Stimulated activated CD8-positive, alpha-beta memory T cell treated with anti-CD3 and anti-CD28 coated beads, Interleukin-2, amount 100 ng/mL, for 48 hours (primary cell): ENCODE measurements at places on chromosomes 2 and 18.

DNA sequence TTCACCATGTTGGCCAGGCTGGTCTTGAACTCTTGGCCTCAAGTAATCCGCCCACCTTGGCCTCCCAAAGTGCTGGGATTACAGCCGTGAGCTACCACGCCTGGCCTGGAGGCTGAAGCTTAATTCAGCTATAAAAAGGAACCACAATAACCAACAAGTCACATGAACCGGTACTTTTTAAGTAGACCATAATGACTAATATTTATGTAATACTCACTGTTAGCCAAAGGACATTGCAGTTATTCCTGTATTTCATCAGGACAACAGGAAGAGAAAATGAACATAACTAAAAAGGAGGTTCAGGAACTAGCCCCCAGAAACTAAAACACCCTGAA is 49.0 kb upstream of the TMEM87B start:
- DNase-seq: no peak

- no peak for DNase-seq
Measured at GRCh38 chr2:200373973-200374416, 67.5 kb downstream of the SPATS2L start.

DNA sequence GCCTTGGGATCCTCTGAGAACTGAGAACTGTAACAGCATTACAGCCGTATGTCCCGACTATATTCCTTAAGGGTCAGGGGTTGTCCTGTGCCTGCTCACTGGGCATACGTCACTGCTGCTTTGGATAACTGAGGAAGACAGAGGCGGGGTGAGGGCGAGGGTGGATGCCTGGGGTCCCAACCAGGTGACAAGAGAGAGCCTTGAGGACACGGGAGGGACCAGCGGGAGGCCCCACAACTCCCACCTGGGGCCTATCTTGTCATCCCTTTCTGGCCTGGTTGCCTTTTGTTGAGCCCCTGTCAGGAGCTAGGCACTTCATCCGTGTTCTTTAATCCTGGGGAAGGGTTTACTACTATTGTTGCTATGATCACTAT is 28.8 kb downstream of the INPP5D start:
- no peak for DNase-seq

DNA sequence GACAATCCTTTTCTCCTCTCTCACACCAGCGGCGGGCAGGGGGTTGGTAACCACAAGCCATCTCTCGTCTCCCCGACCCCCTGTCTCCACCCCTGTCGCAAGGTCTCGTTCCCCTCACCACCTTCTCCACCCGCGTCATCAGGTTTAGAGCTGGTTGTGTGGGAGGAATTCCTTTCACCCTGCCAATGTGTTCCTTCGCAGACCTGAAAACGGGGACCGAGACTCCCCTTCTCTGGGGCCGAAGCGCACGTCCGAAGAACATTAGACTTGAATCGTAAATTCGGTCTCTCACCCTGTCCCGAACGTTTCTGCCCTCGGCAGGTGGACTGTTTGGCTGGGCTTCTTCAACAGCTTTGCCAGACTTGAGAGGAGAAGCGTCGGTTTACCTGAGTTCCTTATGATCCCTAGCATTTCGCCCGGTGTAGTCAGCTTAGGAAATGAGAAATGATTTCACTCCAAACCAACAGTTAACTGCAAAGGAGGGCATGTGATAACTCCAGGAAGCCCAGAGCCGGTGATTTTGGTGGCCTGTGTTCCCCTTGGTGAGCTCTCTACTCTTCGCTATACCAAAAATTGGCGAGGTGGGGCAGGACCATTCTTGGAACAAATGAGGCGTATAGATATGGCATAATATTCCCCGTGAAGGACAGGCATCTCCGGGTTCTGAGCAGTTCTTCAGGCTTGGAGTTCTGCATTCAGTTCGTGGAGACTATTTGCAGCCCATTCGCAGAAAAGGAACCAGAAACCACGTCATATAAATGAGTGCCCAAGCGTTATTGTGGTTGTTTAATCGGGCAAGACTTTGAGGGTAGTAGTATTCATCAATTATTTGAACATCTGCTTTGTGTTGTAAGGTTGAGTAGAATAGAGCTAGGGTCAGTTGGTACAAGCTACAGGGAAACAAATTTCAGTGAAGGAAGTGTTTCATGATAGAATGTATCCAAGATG is 694 bp downstream of the CFAP36 start:
- DNase-seq: peak; percentile 7

GRCh38 chr2:8877894-8878293 is 40.5 kb upstream of the KIDINS220 start:
- DNase-seq: no peak

GRCh38 chr2:11684894-11685460 is 15.0 kb upstream of the NTSR2 start:
- DNase-seq: no peak

DNA sequence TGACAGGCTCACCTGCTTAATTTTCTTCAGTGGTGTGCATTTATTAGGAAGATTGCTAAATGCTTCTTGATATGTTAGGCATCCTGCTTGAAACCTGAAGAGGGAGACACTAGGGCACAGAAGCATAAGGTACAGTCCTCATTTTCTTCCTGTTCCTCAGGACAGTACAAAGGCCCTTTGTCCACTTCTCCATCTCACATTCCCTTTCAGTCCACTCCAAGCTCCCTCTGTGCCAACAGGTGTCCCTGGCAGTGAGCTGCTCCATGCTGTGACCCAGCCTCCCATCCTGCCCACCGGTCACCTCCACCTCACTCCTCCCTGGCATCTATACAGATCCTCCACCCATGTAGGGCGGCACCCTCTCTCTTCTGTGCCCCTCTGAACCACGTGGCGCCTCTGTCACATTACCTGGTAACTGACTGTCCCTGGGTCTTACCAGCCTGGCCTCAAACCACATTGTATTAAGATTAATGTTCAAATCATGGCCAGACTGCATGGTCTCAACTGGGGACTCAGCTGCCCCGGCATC is 162.8 kb downstream of the VAPA start:
- DNase-seq: no peak

GRCh38 chr2:20946468-20946867 is 97.4 kb downstream of the APOB start:
- DNase-seq: no peak

DNA sequence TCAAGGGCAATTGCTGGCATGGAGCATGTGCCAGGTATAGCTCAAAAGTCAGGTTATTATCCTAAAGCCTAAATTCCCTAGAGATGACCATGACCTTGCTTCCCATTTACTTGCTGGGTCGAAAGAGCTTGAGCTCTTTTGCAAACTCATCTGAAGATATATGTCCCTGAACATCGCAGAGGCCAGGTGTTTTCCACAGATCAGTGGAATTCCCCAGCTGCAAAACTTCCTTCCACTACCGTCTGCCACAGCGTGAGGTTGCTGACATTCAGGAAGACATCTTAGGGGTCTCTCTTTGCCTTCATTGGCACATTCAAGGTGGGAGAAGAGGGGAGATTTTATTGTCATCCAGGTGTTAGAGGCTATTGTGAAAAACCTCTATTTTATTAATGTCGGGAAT is 171.0 kb downstream of the MIB1 start:
- no peak for DNase-seq
